ENCODE measurements at places on chromosomes 7 and 10.

GRCh38 chr10:78565841-78566240 lies 502.9 kb upstream of the ZMIZ1 start:
- DNase-seq, result no peak

- DNase-seq, result no peak
These were observed 41.8 kb downstream of the VIPR2 start for GRCh38 chr7:159102681-159103381.

DNA sequence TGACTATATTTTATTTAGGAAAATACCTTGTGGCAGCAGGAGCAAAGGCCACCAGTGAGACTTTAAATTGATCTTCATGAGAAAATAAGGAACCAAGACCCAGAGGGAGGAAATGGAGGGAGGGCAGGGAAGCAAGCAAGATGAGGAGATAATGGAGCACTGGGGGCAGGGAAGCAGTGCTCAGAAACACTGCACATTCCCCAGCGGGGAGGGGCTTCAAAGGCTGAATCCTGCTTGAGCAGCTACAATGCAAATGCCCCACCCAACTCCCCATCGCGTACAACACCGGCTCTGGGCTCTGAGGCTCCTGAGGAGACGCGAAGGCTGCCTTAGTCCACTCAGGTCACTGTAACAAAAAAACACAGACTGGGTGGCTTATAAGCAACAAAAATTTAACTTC lies 503.8 kb downstream of the GRID1 start:
- no peak for DNase-seq

GRCh38 chr10:47008769-47009168 lies 97.5 kb downstream of the PTPN20 start:
- DNase-seq, result no peak

- no peak for DNase-seq
These were observed 91.5 kb downstream of the GSDME start for GRCh38 chr7:24665564-24666294.

GRCh38 chr7:6205971-6206660 lies 66.3 kb downstream of the CYTH3 start:
- DNase-seq, result no peak

DNA sequence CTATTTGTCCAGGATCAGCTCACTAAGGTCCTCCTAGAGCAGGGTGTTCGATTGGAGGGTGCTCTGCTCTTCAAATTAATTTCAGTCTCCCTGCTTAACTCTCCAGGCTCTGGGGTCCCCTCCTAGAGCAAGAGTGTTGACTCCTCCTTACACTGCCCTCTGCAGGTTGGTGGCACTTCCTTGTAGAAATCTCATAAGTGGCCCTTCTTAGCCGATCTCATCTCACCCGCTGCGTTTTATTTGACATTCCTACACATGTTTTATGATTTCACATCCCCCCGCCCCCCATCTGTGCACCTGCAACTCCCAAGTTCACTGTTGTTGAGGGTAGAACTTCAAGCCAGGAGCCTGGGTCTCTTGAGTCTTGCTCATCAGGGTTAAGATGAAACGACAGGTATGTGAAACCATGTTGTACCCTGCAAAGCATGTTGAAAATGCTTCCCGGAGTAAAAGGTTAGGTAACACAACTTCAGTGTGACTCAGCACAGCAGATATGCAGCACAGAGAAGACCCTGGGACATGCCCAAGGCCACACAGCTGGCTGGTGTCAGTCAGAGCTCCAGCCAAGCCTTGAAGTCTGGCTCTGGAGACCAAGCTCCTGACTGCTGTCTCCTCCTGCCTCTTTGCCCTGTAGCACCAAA lies 171.2 kb downstream of the PRKAG2 start:
- no peak for DNase-seq

- DNase-seq, result no peak
These were observed 8.4 kb downstream of the GOLGA7B start for GRCh38 chr10:97858001-97858439.

DNA sequence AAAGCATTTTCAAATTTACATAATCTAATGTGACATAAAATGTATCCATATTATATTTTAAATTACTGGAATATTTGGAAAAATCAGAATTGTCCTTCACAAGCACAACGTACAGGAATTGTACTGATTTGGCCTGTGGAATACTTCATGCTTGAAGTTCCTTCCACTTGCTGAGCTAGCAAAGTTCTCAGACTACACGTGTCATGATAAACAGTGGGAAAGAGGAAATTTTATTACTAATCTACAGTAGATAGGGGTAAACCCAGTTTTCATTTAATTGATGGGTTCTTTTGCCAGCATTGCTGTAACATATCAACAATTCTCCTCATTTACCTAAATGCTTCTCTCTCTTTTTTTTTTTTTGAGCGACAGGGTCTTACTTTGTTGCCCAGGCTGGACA lies 45.6 kb upstream of the FIGNL1 start:
- DNase-seq, result no peak

GRCh38 chr10:124697837-124698544 lies 46.2 kb downstream of the FAM53B start:
- DNase-seq, result no peak

DNA sequence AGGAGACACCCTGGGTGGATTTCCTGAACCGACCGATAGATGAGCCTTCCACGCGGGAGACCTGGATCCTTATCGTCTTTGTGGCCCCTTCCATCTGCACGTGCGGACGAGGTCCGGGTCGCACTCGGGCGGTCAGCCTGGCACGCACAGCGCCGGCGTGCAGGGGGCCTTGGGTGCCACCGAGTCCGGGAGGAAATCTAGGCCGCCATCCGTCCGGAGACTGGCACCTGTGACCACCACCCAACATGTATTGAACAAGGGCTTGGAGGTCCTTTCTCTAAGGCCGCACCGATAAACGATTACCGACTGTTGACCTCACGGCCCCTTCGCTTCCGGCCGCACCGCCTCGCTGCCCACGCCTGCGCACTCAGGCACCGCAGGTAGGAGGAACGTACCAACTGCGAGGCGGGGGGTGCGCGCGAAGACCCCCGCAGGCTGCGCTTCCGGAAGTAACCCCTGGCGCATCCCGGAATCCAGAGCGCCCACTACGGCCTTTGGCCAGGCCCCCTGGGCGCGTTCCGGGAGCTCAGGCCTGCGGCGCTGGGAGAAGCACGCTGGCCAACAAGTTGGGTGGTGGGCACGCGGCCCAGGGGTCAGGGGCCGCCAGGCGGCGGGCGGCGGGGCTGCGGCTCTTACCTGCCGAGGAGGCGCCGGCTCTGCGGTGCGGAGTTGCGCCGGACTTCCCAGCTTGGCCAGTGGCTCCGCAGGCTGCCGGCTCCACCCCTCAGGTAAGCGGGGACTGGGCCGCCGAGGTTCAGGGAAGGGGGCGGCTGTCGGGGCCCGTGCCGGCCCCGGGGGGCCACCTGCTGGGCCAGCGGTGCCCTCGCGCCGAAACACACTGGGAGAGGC lies at the start of the genes ACTR3C and LRRC61:
TSS of gene ACTR3C (minus strand) at position 713 of the 849 bp plus-strand sequence. CDS start 28,249 bp downstream, outside the sequence.
TSS of gene LRRC61 (plus strand) at position 523 of the 849 bp plus-strand sequence. CDS start 13,507 bp downstream, outside the sequence.
- DNase-seq, result no peak

DNA sequence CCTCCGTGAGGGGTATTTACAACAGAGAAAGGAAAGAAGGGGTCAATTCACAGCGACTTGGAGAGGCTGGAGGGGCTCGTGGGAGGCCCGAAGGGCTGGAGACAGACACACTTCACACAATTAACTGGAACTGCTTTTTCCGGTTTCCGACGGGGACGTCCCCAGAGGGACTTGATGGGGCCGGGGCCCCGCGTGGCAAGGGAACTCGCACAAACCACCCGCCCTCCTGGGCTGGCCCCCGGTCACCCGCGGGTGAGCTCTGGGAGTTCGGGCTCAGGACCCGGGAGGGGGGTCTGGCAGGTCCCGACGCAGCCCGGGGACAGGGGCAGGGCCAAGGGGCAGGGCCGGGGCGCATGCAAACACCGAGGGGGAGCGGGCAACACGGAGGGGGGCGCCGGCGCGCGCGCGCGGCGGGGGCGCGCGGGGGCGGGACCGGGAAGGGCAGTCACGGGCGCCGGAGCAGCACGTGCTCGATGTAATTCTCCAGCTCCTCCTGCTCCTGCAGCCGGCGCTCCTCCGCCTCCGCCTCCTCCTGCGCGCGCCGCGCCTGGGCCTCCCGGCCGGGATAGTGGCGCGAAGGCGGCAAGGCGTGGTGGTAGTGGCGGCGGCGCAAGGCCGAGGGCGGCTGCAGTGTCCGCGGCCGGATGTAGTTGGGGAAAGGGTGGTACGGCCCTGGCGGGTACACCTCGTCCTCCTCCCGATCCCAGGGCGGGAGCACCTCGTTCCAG lies 2.7 kb downstream of the VGF start:
- no peak for DNase-seq

GRCh38 chr10:49435225-49435624 lies 39.3 kb upstream of the DRGX start:
- no peak for DNase-seq

GRCh38 chr10:125533866-125534265 lies 149.1 kb downstream of the TEX36 start:
- no peak for DNase-seq

DNA sequence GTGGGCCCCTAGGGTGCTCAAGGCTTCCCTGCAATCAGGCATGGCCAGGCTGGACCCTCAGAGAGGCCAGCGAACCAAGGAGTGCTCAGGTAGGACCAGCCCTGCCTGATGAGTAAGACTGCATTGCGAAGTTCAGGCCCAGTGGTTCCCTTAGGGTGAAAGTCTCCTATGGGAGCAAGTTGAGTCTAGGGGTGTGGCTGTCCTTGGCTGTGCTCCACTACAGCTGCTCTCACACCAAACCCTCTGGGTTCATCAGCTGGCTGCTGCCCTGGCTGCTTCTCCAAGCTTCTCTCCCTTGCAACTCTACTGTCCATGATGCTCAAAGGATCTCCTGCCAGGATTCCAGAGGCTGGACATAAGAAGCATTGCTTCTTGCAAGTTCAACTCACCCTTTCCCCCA lies 18.7 kb downstream of the FAM25A start:
- no peak for DNase-seq

DNA sequence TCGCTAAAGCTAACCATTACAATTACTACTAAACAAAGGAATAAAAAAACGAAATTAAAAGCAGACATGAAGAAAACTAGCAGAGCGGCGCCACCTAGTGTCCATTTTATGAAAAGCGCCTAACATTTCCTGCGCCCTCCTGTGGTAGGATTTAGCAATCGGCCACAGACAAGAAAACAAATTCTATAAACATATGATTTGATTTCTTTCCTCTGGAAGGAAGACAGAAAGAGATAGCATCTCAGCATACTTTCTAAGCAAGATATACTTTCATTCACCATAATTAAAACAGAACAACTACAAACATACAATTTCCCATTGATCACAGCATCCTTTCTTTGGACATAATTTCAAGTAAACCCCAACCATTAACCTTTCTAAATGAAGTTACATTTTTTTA lies 337.7 kb upstream of the NPVF start:
- DNase-seq, result peak; percentile 47

- no peak for DNase-seq
These were observed 33.1 kb downstream of the VPS50 start for GRCh38 chr7:93265220-93265619.

- DNase-seq, result no peak
These were observed 597.5 kb upstream of the PFKP start for GRCh38 chr10:2469802-2470201.

DNA sequence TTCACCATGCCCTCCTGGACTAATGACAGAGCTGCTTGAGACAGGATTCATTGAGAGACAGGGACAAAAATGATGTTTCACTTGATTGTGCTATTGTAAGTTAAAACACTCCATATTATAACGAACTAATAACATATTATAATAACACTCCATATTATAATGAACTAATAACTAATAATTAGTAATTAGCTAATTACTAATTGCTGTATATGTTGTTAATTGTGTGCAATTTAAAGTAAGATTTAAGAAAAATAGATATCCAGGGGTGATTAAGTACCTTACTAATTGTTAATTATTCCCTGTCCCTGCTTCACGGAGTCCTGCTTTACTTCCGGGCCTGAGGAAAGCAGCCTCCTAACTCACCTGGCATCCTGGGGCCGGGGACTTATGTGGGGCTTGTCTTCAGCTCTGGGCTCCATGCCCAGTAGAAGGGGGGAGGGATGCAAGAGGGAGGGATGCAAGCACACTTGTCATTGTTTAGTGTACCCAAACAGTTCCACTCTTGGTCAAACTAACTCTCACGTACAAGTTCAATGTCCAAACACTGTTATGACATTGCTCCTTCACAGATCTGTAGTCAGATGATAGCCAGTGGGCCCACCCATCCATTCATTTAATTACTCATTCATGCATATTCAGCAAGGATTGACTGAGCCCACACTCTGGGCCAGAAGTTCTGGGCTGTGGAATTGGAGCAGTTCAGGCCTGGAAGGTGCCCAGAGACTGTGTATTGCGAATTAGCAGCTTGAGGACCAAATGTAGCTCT lies 53.8 kb downstream of the COL13A1 start:
- DNase-seq, result no peak

- no peak for DNase-seq
These were observed 109.6 kb upstream of the SEM1 start for GRCh38 chr7:96819111-96819700.

DNA sequence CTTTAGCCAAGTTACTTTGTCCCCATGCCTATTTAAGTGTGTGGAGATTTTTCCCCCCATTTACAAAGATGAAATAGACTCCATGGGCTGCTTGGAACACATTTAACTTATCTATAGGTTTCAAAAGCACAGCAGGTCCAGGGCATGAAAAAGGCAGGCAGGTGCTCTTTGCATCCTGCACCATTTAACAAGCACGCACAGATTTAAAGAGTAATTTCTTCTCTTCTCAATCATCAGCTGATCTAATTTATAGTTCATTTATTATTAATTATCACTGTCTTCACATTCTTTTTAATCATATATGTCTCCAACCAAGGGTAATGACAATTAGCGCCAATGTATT lies 156.8 kb downstream of the CACNA2D1 start:
- no peak for DNase-seq

- DNase-seq, result no peak
These were observed 5.3 kb downstream of the CDH23 start for GRCh38 chr10:71402005-71402404.

GRCh38 chr10:77001206-77001605 lies 636.4 kb downstream of the KCNMA1 start:
- no peak for DNase-seq

GRCh38 chr7:32222251-32222900 lies 152.2 kb upstream of the PDE1C start:
- no peak for DNase-seq

GRCh38 chr10:99551158-99551557 lies 18.4 kb downstream of the NKX2-3 start:
- DNase-seq, result no peak

GRCh38 chr7:106992511-106992910 lies 52.0 kb upstream of the PRKAR2B start:
- no peak for DNase-seq

- no peak for DNase-seq
These were observed 520 bp downstream of the ELAPOR2 start for GRCh38 chr7:87058744-87059524.

DNA sequence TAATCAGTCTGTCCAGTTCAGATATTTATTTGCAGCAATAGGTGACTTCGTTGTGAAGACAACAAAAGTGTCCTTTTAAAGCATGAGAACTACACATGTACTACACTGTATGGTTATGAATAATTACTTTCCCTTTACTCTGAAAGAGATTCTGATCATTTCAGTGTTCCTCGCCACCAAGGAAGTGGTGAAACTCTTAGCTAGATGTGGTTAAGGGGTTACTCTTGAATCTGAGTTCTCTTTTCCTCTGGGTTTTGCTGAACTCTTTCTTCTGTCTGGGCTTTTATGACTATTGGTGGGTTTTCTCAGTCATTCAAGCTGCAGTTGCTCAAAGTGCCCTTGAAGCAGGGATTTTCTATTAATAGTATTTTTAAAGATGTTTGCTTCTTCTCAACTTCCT lies 127.9 kb upstream of the SEM1 start:
- DNase-seq, result no peak

GRCh38 chr7:14504134-14504533 lies 398.4 kb downstream of the DGKB start:
- peak; percentile 41 for DNase-seq
